ENCODE measurements at places on chromosomes 5 and 9. TPM values are rescaled to one million over a fixed set of nuclear protein-coding genes. Genes with fewer than 3 reads are reported as not detected.

DNA sequence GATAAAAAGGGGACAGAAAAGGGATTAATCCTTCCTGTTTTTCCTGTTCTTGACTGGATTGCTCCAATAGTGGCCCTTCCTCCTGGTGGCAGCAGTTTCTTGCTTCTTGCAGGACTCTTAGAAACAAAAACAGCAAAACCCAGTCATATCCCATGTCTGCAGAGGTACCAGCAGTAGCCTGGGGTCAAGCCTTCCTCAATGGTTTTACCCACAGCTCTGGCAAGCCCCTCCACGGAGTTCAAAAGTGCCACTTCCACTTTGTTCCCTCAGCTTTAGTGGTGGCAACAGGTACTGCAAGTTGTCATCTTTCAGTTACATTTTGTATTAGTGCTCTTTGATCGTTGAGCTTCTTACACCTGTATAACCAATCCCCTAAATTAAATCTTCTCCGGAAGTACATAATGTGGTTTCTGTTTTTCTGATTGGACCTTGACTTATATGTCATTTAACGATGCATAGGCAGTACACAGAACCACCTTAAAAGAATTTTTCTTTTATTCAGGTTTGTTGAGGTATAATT is 8.7 kb upstream of the RANBP6 start:
- no peak for DNase-seq

DNA sequence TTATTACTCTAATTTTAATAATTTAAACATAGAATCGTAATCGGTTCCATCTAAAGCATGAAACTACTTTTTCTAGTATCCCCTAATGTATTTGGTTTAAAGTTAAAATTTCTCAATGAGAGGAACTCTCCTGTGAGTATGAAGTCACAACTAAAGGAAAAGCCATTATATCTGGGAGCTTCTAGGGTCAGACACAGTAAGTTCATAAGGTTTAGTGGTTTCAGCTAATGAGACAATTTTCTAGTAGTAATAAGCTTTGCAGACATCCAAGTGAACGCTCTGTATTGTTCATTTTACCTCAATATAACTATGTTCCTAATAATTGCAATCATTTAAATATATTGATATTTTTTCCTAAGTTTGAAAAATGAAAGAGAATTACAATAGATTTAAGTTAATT is 364.4 kb upstream of the CDH9 start:
- no peak for DNase-seq

The CCDC192 gene
- total RNA-seq, result not detected

The SAPCD2 gene
- total RNA-seq, result 24.9 TPM

DNA sequence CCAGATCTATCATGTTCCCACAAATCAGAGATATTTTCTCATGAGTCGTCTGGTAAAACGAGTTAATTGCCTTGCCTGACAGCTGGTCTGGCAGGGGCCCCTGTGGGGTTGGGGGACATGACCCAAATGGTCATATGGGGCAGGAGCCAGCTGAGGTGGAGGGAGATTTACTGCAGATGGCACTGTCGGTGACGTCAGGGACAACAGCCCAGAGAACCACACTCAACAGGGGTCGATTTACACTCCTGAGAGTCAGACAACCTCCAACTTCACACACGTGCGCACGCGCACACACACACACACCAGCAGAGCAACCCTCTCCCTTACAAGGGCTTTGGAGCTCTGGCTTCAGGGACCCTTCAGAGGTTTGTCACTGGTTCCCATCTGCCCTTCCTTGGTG is 23.4 kb upstream of the GABRP start:
- DNase-seq, result no peak

GRCh38 chr5:38285226-38285625 is 26.9 kb downstream of the EGFLAM start:
- no peak for DNase-seq

The VLDLR gene
- total RNA-seq, result 1.1 TPM

- DNase-seq, result no peak
These were observed 71.9 kb downstream of the UBAP1 start for GRCh38 chr9:34250721-34251120.

DNA sequence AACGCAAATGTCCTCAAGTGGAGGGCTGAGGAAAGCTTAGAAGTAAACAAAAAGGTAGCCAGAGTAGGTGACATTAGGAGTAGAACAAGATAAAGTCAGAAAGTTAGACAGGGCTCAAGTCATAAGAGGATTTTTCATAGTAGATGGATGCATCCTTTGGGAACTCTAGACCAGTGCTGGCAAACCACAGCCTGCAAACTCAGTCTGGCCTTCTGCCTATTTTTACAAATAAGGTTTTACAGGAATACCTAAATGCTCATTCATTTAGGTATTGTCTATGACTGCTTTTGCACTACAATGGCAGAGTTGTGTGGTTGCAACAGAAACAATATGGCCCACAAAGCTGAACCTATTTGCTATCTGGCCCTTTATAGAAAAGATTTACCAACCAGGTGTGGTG is 116.0 kb upstream of the HMHB1 start:
- no peak for DNase-seq

- no peak for DNase-seq
These were observed 101.5 kb downstream of the DAB2IP start for GRCh38 chr9:121752929-121753328.

GRCh38 chr5:95238560-95239325 is 46.2 kb downstream of the MCTP1 start:
- DNase-seq, result peak; percentile 53

The PCA3 gene
- total RNA-seq, result not detected

- no peak for DNase-seq
These were observed 151.1 kb downstream of the SMARCA2 start for GRCh38 chr9:2166203-2166602.

DNA sequence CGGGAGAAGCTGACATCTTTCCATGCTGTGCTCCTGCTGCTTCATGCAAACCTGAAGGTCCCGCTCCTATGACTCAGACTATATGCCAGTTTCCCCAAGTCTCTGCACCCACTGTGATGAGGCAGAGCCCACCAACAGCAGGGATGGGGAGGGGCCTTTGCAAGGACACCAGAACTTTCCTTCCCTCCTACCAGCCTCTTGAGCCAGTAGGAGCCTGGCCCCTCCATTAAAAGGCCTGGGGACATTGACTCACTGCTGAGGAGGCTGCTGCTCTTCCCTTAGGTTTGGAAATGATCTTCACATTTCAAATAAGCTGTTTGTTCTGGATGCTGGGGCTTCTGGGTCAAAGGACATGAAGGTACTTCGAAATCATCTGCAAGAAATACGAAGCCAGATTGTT is 26.1 kb upstream of the CTSL start:
- no peak for DNase-seq

GRCh38 chr5:66113160-66113559 is 30.9 kb upstream of the SREK1 start:
- peak; percentile 21 for DNase-seq

DNA sequence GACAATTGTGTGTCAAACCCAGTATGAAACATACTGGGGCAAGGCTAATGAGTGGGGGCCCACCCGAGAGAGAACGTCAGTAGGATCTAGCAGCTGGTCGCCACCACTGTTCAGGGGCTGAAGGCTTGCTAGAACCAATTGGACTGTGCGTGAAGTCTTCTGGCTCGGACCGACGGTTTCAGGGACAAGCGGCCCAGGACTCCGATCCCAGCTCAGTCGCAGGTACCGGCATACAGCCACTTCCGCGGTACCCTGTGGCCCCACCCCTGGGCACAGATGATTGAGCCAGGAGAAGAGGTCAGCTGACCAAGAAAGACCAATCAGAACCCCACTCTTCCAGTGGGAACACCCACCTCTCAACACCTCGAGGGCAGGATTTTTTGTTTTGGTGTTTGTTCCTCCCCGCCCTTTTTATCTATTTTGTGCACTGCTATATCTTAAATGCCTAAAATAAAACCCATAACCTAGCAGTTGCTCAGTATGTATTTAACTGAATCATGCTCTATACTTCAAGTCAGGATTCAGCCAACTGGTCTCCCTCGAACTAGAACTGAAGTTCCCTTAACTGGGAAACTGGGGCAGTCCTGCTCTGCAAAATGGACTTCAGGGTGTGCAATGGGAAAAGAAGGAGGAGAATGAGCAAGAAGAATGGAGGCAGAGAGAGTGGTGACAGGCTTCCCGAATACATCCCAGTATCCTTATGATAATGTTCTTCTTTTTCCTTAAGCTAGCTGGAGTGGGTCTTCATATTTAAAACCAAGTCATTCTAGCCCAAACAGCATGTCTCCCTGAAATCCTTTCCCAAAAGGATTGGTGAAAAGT is 21.1 kb upstream of the CPEB4 start:
- no peak for DNase-seq

The GCNT4 gene
- 5.1 TPM for total RNA-seq

- DNase-seq, result no peak
These were observed 398.3 kb downstream of the NTRK2 start for GRCh38 chr9:85067792-85068191.

The SLC4A9 gene
- not detected for total RNA-seq
